ENCODE measurements at places on chromosomes 12 and 14.
A peak's percentile ranks its signal among the peaks of the same experiment; 100 is the strongest.

DNA sequence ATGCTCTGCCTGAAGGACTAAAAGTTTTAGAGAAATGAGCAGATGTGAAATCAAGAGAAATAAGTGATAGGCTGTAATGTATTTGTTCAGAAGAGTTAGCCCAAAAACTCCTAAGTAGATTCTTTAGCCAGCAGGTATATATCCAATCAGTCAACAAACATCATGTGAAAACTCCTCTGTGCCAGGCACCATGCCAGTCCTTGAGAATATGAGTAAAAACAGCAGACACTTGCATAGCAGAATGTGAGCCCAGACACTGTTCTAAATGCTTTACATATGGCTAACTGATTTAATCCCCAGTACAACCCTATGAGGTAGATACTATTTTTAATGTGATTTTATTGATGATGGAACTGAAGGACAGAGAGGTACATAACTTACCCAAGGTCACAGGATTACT, 329.8 kb downstream of the PAWR start:
- no peak for DNase-seq

DNA sequence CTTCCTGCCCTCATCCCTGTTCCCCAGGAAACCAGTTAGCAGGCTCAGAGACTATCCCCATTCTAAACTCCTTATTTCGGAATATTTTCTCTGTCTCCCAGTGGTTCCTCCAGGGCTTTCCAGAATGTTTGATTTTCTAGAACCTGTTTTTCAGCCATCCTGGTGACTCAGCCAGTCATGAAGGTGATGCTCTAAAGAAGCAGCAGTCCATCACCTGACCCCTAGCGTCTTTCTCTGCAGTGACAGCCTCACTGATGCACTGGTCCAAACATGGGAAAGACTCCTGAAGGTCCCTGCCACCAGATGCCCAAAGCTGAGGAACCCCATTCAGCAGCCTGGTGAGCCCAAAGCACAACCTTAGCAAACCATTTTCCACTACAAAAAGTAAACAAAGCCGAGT, 212.6 kb downstream of the PHETA1 start:
- no peak for DNase-seq

DNA sequence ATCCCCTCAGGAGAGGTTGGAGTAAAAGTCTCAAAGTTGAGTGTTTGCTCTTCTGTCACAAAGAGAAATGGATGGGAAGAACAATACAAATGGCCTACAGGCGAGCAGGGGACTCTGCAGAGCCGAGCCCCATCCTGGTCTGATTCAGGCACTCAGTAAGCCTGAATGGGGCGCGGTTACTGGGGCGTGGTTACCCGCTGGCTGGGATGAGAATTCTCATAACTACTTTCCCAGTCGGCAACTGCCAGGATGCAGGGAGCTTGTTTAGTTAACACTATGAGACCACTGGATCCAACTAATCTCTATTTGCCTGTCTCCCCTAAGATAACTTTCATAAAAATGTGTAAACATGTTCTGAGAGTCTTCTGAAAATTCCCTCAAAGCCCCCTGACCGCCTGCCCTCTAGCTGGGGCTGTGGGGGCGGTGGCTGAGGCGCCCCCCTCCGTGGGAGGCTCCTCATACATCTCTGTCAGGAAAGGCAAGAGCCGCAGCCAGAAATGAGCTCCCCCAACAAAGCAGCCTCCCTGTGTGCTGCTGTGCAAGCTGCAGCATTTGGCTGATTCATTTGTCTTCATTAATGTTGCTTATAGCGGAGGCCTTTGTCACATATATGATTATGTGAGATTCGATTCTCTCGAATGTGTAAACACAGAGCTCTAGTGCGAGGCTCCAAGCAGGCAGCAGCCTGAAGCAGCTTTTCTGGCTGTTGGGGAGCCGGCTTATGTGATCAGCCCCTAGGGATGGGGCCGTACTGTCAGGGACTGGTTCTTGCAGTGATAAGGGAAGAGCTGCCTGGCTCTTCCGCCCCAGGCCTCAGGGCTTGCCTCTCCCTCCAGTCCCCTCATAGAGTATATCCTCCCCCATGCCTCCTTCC, 126.1 kb upstream of the ARHGAP5 start:
- no peak for DNase-seq

GRCh38 chr12:56581418-56582145, 48.5 kb downstream of the BAZ2A start:
- peak; percentile 10 for DNase-seq

DNA sequence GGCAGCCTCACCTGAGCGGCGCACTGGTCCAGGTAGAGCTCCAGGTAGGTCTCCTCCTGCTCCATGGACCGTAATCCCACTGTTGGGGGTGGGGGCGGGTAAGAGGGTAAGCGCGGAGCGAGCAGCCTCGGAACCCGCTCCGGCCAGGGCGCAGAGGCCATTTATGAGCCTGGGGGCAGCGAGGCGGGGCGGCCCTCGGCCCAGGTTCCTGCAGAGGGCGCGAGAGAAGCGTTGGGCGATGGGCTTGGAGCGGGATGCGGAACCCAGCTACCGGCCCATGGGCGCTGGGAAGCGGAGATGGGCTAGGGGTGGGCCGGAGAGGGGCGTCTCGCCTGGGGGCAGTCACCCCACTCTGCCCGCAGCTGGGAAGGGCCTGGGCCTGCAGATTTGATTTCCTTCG, at the start of gene TBPL2:
TSS of gene TBPL2 (minus strand) at position 232 of the 400 bp plus-strand sequence. CDS start at position 65, 167 bp downstream.
- no peak for DNase-seq

DNA sequence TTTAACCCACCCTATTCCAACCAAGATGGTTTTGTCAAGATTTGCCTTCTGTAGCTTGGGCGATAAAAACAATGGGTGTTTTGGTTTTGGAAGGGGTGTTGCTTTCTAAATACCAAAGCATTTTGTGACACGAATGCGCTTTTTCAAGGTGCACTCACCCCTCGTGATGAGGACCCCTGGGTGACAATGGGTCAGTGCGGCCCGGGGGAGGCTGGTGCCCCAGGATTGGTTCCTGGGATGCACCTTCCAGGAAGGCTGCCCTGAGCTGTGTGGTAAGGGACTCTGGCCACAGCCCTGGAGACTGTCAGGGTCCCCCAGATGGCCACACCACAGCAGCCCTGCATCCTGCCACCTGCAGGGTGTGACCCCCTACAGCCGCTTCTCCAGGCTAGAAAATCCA, 180.6 kb upstream of the MYL2 start:
- no peak for DNase-seq

- DNase-seq: no peak
These were observed 372.2 kb downstream of the RAD51B start for GRCh38 chr14:68191567-68192321.

DNA sequence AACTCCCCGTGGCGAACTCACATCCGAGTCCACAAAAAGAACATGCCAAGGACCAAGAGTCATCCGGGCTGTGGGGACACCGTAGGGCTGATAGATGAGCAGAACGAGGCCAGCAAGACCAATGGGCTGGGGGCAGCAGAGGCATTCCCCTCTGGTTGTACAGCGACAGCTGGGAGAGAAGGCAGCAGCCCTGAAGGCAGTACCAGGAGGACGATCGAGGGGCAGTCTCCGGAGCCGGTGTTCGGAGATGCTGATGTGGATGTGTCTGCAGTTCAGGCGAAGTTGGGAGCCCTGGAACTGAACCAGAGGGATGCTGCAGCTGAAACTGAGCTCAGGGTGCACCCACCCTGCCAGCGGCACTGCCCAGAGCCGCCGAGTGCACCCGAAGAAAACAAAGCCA, 50.7 kb downstream of the TBC1D30 start:
- DNase-seq: no peak

DNA sequence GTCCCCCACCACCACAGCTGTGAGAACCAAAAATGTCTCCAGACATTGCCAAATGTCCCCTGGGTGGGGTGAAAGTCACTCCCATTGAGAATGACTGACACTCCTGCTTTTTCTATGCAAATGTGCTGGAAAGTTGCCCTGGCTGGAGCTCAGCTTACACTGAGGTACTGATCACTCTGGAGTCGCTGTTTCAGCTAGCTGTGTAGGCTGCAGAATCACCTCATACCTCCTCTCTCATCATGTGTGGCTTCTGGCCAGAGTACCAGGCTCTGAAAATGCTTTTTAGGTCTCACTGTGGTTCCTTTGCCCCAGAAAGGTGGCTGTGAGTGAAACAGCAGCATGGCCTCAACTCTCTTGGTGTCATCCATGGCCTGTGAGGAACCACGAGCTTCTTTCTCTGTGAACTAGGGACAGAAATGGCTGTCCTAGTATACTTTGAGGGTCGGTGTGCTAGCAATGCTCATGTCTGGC, 414.4 kb downstream of the DPF3 start:
- no peak for DNase-seq
